ENCODE measurements at places on chromosomes 3 and 15.
A peak's percentile ranks its signal among the peaks of the same experiment; 100 is the strongest.

DNA sequence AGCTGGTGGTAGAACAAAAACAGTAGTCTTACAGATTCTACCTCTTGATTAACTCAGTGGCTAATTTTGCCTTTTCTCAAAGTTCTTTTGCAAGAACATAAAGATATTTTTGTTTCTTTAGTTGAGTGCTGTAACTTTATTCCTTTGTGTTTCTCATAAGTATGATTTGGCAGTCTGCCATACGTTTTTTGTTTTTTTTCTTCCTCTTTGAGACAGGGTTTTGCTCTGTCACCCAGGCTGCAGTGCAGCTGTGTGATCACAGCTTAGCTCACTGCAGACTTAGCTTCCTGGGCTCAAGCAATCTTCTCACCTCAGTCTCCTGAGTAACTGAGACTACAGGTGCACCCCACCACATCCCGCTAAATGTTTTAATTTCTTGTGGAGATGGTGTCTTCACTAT is 22.4 kb downstream of the B3GNT5 start:
- no peak for DNase-seq

- no peak for DNase-seq
Measured at GRCh38 chr3:120348065-120348990, 826 bp downstream of the LRRC58 start.

- DNase-seq, result peak; percentile 76
Measured at GRCh38 chr15:74291101-74292071, 55.3 kb downstream of the CCDC33 start.

- no peak for DNase-seq
Measured at GRCh38 chr3:43997316-43997715, 244.4 kb upstream of the TOPAZ1 start.

- peak; percentile 89 for DNase-seq
Measured at GRCh38 chr15:90271459-90272166, 6.1 kb downstream of the NGRN start.

GRCh38 chr3:42043099-42043813 is 47.9 kb upstream of the TRAK1 start:
- DNase-seq, result peak; percentile 72

DNA sequence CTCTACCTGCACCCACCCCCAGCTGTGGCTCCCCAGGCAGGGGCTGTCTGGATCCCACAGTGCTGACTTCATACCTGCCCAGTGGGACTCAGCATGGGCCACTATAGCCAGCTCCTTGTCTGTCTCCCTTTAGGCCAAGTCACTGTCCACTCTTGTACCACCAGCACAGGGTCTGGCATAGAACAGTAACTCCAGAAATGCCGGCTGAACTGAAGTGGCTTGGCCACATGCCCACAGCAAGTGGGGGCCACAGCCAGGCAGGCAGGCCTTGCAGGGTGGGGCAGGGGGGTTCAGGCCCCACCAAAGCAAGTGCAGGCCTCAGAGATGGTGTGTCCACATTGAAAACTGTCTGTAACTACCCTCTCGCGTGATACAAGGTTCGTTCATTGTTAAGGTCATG is 252.6 kb upstream of the LYSMD4 start:
- DNase-seq, result no peak

DNA sequence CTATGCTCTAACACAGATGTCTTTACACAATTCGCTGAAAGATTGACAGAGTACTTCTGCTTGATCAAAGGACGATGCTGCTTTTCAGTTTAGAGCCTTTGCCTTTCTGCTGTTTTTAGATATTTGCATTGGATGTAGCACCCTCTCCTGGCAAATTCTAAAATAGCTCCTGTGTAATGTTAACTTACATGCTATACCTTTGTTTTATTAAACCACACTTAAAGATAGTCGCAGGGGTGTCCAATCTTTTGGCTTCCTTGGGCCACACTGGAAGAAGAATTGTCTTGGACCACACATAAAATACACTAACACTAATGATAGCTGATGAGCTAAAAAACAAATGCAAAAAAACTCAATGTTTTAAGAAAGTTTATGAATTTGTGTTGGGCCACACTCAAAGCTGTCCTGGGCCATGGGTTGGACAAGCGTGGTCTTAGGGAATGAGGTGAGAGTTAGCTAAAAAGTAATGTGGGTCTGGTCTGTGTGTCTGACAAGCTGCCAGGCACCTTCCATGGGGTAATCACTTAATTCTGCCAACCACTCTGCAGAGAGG is 62.9 kb downstream of the ATG7 start:
- no peak for DNase-seq

GRCh38 chr3:194145702-194146101 is 9.8 kb downstream of the HES1 start:
- DNase-seq, result no peak

GRCh38 chr3:140163159-140163763 is 228.3 kb downstream of the CLSTN2 start:
- DNase-seq, result no peak

GRCh38 chr15:77599899-77600298 is 32.8 kb downstream of the LINGO1 start:
- no peak for DNase-seq

GRCh38 chr15:42279234-42279723 is 6.0 kb upstream of the TMEM87A start:
- DNase-seq, result no peak

- DNase-seq, result no peak
Measured at GRCh38 chr3:109363634-109364033, 26.3 kb upstream of the DPPA4 start.

DNA sequence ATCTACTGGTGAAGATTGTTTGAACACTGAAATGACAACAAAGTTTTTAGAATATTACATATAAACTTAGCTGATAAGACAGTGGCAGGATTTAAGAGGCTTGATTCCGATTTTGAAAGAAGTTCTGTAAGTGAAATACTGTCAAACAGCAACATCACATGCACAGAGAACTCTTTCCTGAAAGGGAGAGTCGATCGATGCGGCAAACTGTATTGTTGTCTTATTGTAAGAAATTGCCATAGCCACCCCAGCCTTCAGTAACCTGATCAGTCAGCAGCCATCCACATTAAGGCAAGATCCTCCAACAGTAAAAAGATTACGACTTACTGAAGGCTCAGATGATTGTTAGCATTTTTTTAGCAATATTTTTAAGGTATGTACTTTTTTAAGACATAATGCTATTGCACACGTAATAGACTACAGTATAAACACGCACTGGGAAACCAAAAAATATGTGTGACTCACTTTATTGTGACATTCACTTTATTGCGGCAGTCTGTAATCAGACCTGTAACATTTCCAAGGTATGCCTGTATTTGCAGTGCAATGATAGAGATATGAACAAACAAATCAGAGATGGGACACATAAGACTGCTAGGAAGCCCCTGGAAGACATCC is 225.6 kb upstream of the UBE2E1 start:
- DNase-seq, result no peak

DNA sequence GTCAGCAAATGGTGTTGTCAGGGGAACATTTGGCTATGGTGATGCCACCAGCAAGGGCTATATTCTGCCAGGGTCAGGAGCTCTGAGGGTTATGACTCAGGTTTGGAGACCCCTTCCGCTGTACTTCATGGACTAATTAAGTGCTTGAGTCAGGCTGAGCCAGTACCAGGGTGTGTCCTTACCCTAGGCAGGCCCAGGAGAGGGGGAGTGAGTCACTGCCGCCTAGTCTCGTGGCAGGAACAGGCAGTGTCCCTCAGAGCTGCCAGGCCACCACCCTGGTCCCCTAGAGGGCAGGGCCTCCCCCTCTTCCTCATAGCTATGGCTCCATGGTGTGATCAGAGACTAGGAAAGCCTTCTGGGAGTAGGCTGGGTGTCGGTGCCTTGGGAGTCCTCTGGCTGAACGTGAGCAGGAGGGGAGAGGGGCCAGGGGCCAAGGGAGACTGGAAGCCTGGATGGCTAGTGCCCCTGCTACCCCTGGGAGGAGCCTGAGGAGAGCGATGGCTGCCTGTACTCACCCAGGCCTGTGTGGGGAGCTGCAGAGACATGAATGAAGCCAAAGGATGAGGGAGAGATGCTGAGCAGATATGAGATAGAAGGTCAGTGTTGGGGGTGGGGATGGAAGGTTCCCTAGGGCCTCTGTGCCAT is 10.6 kb downstream of the MAPKAPK3 start:
- peak; percentile 66 for DNase-seq

- DNase-seq, result no peak
Measured at GRCh38 chr15:57820119-57820518, 113.6 kb downstream of the POLR2M start.

GRCh38 chr3:13954741-13955483 is 75.0 kb upstream of the WNT7A start:
- DNase-seq, result no peak

DNA sequence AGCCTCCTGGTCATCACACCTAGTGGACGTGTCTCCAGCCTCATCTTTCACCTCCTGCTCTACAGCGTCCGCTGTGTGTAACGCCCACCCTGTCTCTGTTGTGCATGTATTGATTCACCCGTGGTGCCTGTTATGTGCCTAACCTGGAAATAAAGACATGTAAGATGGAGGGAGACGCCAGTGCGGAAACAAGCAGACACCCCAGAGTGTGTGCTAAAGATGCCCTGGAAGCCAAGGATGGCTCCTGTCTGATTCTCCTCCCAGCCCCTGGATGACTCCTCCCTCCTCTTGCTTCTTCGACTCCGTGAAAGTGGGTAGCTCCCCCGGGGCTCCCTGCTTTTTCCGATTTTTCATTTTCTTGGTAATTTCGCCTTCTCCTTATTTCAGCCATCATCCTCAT is 241.8 kb downstream of the ADAMTS17 start:
- no peak for DNase-seq

All from thyroid gland (tissue), 4 donors.